ENCODE measurements at places on chromosomes 6 and 20.

DNA sequence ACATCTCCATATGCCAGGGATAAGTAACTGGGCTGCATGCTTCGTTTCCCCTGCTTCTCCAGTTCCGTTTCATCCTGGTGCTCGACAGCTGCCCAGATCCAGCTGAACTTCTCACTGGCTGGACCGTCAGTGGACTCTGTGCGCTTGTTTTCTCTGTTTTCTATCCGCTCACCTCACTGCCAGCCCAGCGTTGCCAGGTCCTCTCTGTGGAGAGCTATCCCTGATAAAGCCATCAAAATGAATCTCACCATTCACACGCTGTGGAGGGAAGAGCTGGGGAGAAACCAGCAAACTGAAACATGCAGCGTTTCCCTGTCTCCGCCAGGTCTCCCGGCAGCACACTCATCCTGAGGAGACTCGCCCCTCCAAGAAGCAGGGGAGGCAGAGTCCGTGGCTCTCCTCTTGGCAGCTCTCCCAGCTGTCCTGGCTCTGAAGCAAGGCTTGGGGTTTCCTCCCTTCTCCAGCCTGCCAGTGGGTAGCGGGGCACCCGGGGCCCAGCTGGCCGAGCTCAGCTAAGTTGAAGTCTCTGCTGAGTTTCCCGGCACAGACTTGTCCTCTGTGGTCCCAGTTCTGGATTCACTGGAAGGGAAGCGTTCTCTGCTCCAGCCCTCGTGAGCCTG, 160.9 kb downstream of the DTNBP1 start:
- peak; percentile 85 for DNase-seq

- DNase-seq, result no peak
Measured at GRCh38 chr6:88050140-88050818, 2.6 kb downstream of the SPACA1 start.

DNA sequence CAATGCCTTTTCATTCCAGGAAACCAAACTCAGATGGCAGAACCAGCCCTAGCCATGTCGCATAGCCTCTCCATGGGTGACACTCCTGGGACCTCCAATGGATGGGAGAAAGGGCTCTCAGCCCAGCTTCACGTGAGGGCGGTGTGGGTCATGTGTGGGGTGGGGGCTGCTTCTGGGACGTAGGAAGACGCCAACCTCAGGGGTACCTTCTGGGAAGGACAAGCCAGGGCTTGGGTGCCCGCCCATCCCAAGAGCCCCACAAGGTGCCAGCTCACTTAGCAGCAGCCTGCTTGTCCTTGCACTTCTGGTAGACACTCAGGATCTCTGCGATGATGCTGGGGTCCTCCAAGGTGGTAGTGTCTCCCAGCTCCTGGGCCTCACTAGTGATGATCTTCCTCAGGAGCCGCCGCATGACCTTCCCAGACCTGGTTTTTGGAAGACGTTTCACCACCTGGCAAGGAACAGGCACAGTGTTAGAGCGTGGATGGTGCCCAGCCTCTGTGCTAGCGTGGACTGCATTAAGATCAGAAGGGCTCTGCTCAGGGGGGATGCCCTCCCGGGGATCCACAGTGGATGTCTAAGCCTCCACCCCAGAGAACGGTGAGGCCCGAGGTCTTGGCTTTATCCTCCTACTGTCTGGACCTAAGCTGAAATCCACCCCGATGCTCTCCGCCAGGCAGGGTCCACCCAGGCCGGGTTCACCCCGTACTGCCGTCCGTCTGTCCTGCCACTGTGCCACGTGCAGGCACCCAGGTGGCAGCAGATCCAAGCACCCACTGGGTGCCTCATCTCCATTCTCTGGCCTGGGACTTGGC, 15.1 kb upstream of the APMAP start:
- peak; percentile 37 for DNase-seq

GRCh38 chr6:143937668-143937970, 70.4 kb downstream of the PLAGL1 start:
- no peak for DNase-seq

DNA sequence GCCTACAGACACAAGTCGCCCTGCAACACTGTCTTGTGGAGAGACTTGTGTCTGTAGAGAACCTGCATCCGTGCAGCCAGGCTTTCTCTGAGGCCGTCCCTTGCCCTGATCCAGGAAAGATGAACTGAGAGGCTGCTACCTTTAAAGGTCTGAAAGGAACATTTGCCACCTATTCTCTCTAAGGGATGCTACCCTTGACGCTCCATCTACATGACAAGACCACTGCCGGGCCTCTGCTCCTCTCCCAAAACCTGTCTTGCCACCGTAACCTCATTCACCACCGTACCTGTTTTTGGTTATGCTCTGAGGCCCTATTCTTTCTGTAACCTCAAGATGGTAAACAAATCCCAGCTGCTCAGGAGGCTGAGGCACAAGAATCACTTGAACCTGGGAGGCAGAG, 73.9 kb downstream of the FOXF2 start:
- no peak for DNase-seq

GRCh38 chr20:13960525-13960924, 29.9 kb downstream of the SEL1L2 start:
- DNase-seq, result no peak

DNA sequence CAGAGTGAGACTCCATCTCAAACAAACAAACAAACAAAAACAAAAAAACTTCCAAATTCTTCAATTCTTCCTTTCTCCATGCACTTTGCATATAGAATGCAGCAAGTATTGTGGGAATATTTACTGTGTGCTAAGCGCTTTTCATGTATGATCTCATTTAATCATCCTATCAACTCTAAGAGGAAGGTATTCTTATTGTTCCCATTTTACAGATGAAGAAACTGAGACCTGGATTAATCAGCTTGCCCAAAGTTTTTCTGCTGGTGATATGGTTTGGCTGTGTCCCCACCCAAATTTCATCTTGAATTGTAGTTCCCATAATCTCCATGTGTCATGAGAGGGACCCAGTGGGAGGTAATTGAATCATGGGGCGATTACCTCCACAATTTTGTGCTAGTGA, 56.6 kb upstream of the KCNG1 start:
- DNase-seq, result no peak

DNA sequence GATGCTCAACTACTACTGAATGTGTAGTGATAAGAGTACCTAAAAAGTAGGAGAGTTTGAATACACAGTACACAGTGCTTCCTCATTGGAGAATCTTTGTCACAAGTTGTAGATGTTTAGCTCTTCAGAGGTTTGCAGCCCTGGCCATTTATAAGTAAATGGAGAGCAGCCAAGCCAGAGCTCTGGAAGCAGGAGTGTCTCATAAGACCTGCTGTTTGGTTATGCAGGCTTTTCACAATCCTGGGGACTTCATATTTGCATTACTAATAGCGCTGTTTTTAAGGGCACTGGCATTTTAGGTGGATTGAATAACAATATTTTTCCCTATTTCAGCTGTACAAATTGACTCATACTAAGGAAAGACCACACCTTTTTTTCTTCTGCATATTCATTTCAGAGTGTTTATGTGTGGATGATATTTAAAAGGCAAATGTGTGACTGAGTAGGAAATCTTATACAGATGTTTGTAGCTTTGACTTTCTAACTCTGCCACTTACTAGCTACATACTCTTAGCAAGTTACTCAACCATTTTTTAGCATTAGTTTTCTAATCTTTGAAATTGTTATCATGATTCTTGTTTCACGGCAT, 730.5 kb upstream of the MAP3K7 start:
- DNase-seq, result no peak

DNA sequence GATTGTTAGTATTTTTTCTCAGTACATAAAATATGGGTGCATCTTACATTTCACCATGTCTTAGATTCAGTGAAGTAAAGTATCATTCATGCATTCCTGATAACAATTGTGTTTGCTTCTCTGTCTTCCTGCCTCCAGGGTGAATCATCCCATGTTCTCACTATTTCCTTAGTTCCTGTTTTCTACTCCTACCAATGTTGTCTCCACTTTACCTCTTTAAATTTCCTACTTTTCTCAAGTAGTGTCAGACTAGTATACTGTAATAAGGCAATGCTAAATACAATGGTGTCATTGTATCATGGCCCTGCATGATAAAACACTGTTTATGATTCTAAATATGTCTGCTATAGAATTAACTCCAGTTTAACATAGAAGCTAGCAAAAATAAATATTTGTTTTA, 37.4 kb upstream of the GABRR1 start:
- no peak for DNase-seq

- no peak for DNase-seq
Measured at GRCh38 chr6:24658573-24659560, 7.8 kb downstream of the TDP2 start.

DNA sequence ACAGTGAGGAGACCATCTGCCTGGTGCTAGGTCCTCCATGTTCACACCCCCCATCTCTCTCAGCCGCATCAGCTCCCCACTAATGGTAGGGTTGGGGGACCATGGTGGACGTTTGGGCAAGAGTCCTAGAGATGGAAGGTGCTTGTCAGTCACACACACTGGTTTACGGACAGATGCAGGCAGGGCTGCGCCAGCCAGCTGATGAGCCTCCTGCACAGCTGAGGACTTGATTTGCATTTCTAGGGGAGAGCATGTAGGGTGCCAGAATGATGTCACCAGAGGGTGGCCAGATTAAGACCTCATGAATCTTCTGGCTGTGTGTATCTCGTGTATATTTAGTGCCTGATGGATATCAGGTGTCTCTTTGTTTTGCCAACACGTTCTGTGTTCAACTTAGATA, 28.6 kb downstream of the CST8 start:
- no peak for DNase-seq

- DNase-seq, result peak; percentile 17
Measured at GRCh38 chr20:24833592-24833991, 115.5 kb upstream of the CST7 start.

- DNase-seq, result no peak
Measured at GRCh38 chr20:3652676-3653596, 10.3 kb downstream of the GFRA4 start.

- no peak for DNase-seq
Measured at GRCh38 chr6:115310156-115310555, 750.5 kb downstream of the FRK start.

- no peak for DNase-seq
Measured at GRCh38 chr6:21596949-21597682, 3.6 kb downstream of the SOX4 start.

DNA sequence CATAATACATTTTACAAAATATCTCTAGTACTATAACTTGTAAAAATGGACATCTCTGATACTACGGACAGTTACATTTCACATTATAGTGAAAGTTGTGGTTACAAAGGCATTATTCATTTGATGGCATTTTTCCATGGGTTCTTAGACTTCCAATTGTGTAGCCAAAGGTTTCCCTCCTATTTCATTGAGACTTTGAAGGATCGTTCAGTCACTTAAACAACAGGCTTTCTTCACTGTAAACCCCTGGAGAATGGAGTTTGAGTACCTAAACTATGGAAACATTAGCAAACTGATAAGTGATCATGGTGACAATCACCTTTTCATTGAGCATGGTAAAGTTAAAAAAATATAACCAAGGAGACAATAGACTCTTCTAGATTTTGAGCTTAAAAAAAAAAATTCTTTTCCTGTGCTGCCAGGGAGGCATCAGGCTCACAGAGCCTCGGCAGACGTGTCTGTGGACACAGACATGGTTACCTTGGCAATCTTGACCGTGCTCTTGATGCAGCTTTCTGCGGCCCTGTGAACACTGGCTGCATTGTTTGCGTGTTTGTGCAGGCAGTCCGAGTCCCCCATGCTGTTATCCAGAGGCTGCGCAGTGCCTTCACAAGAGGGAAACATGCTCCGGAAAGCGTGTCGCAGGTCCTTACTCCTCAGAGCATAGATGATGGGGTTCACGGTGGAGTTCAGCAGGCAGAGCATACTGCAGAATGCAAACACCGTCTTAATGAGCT, 22.6 kb downstream of the CNR1 start:
- DNase-seq, result no peak

DNA sequence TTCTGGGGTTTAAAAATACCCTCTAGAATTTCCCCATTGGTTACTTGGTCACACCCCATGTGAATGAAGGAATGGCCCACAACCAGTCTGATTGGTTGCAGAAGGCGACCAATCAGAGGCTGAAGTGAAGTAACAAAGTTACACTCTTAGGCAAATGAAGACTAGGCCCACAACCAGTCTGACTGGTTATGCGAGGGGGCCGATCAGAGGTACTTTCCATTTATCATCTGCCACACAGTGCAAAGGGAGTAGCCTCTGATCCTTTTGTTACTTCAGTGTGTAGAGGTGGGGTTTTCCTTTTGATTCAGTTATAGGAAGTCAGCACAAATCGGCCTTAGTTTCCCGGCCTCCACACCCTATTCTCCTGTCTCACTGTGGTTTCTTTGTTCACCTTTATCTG, 61.2 kb upstream of the SGK1 start:
- DNase-seq, result no peak

GRCh38 chr20:25293910-25294458, 46.1 kb downstream of the PYGB start:
- no peak for DNase-seq

DNA sequence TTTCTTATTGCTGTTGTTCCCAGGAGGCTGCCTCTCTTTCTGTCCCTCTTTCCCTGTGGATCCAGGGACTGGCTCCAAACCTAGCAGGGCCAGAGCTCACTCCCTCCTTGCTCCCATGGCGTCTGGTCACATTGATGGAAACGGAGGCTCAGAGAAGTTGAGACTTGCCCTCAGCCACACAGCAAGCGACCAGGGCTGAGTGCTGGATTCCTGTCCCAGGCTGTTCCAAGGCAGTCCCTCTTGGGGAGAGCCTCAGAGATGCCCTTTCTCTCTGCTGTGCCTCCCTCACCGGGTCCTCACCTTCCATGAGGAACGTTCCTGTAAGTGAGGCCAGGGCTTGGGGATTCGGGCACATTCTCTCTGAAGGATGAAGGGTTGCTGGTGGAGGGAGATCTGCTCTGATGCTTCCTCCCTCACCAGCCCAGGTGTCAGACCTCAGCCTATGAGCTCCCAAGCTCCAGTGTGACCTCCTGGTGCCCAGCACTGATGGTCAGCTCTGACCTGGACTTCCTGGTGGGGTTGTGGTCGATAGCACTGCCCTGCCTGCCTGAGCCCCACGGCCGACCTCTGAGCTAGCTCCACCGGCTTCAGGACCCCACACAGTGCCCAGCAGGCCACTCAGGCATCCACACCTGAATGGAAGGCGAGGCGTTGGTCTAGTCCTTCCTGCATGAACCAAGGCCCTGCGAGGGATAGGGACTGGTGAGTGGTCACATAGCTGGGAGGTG, 26.8 kb downstream of the SUN5 start:
- no peak for DNase-seq

Data from right forelimb (tissue), 1 donor.